ENCODE measurements at places on chromosomes 1 and 21.
A peak's percentile ranks its signal among the peaks of the same experiment; 100 is the strongest.

- DNase-seq, result no peak
Observed at GRCh38 chr1:220013497-220013896, 32.8 kb downstream of the EPRS1 start.

- no peak for DNase-seq
Observed at GRCh38 chr1:29673669-29674626, 437.6 kb downstream of the PTPRU start.

DNA sequence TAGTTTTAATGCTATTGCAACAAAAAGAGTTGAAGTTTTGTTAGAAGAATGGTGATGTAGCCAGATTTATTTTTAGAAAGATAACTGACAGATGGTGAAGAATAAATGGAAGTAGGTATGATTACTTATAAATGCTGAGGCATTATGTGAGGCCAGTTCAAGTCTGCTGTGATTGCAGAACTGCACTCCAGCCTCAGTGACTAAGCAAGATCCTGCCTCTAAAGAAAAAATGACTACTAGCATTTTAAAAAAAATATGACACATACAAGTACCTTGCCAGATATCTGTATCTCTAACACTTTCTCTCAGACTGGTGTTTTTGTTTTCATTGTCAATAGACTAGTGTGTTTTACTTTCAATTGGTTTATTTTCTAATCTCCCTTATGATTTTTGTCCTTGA, 1242.4 kb upstream of the ADGRL4 start:
- no peak for DNase-seq

GRCh38 chr1:165942927-165943597, 115.6 kb downstream of the UCK2 start:
- DNase-seq, result no peak

DNA sequence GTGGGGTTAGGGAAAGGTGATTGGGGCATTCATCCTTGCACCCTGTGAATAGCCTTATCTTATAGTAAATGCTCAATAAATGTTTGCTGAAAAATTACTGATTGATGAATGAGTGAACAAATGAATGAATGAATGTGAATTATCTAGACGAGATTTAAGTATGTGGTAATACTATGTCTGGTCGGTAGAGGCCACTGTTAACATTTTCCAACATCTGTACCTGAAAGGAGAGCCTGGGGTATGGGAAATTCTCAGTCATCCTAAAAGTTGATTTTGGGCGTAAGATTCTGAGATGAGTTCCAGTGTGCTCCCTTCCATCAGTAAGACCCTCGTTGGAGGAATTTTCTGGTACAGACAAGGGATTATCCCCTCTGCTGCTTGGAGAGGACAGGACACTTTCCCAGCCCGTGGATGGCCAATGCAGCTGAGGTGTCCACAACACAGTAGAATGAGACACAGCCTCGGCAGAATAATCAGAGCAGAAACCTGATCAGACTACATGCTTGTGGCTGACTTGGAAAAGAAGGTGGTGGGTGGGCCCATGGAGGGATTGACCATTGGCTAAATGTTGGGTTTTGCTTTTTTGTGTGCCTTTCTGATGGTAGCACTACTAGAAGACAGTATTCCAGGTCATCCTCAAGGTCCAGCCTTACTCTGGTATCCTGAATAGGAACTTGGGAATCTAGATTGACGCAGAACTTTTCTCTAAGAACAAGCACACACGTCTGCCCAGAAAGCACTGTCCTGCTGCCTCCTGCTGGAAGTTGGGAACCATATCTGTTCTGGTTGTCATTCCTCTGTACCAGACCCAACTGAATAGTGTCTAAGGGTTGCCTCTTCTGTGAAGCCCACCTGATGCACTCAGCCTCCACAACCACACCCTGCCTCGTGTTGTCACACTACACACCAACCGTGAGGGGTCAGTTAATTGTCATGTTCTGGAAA, 262.0 kb downstream of the TNR start:
- DNase-seq, result no peak

DNA sequence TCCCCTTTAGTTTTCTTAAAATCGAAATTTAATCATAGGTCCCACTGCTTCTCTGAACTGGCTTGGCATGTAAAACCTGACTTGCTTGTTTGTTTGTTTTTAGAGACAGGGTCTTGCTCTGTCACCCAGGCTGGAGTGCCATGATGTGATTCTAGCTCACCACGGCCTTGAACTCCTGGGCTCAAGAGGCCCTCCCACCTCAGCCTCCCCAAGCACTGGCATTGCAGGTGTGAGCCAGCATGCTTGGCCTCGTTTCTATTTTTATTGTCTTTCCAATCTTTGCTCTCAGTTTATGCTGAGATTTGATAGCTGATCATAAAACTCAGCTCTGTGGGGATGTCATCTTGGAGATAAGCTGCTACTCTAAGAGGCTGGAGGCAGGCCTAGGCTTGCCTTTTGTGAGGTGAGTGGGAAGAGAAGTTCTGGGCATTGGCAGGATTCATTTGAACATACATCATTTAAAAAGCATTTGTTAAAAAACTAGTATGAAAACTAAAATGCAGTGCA, 51.5 kb upstream of the GCLM start:
- no peak for DNase-seq

DNA sequence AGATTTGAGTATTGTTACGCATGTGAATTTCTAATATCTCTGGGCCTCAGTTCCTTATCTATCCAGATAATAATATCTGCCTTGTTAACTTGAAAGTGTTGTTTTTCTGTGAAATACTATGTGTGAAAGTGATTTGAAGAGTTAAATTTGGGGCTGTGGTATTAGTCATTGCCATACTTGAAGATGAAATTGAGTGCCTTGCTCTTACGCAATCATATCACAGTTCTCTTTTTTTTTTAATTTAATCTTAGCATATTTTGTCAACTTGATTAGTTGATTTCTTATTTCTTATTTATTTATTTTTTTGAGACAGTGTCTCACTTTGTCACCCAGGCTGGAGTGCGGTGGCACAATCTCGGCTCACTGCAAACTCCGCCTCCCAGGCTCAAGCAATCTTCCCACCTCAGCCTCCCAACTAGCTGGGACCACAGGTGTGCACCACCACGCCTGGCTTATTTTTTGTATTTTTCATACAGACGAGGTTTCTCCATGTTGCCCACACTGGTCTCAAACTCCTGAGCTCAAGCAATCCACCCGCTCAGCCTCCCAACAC, 31.0 kb downstream of the AGO4 start:
- no peak for DNase-seq

- peak; percentile 49 for DNase-seq
Observed at GRCh38 chr1:59427155-59427554, 130.3 kb downstream of the FGGY start.

DNA sequence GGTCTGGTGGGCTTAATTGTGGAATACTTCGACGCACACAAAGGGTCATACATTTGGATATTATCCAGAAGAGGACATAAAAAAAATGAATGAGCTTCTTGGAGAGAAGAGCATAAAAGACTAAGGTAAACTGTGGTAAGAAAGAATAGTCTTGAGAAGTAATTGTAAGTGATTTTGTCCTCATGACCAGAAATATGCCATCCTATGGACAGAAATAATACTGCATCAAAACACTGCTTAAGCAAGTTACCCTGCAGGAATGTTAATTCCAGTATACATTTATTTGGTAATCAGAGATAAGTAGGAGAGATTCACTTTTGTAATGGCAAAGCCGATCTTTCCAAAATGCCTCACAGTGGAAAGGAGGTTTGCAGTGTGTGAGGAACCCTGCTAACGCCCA, 111.9 kb downstream of the NRIP1 start:
- no peak for DNase-seq

- no peak for DNase-seq
Observed at GRCh38 chr1:55131801-55132200, 83.4 kb downstream of the USP24 start.

- DNase-seq, result no peak
Observed at GRCh38 chr1:216826646-216827045, 103.4 kb upstream of the ESRRG start.

DNA sequence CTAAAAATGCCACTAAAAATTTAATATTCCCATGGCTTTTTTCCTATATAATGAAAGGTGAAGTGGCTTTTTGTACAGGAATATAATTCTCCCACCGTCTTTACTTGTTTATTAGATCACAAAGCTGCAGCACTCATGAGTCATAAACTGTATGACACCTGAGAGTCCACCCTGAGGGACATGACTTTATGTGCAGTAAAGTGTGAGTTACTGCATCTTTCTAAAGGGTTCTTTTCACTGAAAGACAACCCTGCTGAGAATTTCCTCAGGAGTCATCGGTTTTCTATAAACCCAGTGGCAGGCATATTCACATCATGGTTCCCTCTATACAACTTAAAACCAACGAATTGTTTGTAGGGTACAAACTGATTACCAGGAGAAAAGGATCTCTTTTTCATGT, 77.4 kb downstream of the APP start:
- no peak for DNase-seq

DNA sequence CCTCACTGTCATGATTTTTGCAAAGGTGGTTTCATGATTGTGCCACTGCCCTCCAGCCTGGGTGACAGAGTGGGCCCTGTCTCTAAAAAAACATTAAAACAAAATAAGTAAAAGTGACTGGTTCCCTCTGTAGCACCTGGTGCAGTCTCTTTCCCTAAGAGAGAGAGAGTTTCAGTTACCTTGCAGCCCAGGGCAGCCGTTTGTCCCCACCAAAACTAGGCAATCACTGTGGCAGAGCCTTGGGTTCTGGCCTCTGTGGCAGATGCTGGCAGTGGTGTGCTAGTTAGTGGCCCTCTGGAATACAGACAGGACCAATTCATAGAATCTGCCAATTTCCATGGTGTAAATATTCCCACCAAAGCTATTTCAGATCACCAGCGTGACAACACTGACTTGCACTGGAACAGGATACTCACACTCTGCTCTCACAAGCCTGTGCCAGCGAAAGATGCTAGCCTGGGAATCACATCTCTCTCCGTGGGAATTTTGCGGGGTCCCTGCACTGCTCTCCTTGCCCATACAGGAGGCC, 108.7 kb downstream of the TLR5 start:
- DNase-seq, result no peak

- DNase-seq, result no peak
Observed at GRCh38 chr1:21234779-21235178, 55.5 kb downstream of the ECE1 start.

DNA sequence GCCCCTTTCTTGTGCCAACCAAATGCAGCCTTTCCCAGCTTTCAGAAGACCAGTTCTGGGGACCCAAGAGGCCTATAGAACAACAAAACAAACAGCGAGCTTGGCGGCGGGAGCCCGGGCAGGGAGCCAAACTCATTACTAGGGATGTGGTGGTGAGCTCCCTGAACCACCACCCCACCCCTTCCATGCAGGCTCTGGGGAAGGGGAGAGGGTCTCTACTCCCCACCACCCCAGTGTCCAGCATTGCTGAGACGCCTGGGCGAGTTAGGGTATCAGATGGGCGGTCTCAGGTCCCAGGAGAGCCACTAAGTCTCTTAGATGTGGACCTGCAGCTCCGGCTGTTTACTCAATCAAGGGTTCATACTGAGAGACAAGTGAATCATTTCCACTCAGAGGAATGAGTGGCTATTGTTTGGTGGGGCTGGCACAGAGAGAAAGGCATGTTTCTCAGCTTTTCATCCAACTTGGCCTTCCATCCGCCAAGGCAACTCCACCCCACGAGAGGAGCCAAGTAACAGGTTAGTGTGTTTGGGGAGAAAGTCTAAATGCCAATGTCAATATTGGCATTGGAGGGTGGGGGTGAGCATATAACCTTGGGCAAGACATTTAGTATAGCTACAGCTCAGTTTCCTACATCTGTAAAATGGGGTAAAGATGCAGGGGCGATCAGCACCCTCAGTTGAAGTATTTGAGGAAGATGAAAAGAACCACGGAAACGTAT, 40.9 kb downstream of the PLXNA2 start:
- DNase-seq, result no peak

GRCh38 chr1:164644774-164645644, 86.0 kb downstream of the PBX1 start:
- DNase-seq, result peak; percentile 27

DNA sequence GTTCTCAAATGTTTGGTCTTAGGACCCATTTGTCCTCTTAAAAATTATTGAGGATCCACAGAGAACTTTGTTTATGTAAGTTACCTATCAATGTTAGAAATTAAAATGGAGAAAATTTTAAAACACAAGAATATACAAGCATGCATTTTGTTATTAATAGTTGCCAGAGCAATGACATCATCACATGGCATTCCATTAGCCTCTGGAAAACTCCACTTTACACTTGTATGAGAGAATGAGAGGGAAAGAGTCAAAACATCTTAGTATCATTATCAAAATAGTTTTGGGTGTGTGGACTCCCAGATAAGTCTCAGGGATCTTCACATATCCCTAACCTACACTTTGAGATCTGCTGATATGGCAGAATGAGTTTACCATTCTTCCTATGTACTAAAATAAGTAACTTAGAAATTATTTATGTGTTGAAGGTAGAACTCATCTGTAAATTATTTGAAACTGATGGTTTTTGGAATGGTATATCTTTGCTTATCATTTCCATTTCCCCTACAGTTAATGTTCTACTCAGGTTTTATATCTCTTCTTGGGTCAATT, 48.8 kb downstream of the RNF220 start:
- no peak for DNase-seq

DNA sequence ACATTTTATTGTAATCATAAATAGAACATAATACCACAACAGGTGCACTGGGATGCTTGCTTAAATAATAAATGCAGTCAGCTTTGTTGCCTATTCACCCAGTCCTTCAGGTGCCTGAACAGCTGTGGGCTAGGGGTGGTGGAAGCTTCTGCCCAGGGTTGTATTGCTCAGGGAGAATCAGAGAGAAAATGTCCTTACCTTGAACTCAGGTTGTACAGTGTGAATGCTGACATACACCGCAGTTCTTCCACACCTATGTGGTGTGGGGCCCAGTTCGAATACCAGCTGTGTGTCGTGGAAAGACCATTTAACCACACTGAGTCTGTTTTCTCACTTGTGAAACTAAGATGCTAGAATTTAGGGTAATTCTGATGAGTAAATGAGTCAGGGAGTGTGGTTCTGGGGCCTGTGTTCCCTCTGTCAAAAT, 115.7 kb upstream of the ATP1A1 start:
- DNase-seq, result no peak
